Karpas-422 (cell line): ENCODE measurements at places on chromosomes 11 and 22.

DNA sequence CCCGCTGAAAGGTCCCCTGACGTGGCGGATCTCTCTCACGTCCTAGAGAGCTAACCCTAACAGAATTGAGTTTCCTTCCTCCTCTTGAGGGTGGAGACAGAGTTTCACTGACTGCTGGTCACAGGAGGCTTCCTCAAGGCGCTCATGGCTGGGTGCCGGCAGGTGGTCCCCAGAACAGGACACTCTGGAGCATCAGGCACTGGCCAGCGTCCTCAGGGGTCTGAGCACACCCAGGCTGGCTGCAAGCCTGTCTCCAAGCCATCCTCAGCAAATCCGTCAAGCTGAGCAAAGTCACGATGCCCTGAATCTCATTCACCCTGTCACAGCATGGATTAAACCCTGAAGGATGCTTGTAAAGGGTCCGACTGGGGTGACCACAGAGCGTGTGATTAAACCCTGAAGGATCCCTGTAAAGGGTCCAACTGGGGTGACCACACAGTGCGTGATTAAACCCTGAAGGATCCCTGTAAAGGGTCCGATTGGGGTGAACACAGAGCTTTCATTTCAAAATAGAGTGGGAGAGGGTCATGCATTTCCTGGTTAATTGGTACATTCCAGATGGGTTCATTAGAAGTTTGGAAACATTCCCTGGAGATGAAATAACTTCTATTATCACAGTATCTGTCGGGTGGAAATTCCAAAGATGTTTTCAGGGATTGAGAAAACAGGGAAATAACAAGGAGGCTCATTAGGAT, 473.0 kb downstream of the BRD1 start:
- DNase-seq, result peak; percentile 53

DNA sequence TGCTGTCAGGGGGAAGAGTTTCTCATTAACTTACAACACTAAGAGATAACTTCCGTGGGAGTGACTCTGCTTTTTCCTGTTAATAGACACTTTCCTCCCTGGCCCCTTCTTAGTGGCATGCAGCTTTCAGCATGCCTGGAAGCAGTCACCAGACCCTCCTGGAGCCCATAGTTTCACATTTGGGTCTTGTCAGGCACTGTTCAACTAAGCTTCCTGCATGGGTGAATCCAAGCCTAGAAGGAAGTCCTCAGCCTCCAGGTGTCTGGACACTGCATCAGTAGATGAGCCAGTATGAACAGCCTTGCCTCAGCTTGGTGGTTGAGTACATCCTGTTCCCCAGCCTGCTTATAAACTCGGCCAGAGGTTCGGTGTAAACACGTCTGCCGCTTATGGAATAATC, 68.1 kb downstream of the PPP6R3 start:
- no peak for DNase-seq

DNA sequence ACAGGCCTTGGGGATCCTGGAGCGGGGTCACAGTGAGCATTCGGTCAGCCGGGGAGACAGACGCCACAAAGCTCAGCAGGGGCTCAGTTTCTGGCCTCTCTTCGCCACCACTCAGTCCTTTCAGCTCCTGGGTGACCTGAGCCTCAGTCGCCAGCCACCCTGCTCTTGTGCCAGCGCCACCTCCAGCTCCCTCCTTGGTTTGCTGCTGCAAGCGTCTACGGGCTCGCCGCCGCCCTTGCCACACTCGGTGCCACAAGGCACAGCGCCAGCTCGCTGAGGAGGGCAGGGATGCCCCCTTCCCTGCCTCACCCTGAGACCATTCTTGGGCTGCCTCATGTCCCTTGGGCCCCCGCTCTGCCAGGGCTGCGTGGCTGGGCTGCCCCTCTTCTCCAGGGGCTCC, 1.5 kb upstream of the EEF1G start:
- DNase-seq, result no peak

DNA sequence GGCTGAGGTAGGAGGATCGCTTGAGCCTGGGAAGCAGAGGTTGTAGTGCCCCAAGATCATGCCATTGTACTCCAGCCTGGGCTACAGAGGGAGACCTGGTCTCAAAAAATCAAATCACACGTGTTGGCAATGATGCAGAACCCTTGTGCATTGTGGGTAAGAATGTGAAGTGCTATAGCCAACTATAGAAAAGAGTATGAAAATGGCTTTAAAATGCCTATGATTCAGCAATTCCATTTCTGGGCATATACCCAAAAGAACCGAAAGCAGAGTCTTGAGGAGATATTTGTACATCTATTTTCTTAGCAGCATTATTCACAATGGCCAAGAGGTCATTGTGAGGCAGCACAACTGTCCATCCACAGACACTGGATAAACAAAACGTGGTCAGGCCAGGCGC, 2.6 kb upstream of the FADS3 start:
- no peak for DNase-seq

DNA sequence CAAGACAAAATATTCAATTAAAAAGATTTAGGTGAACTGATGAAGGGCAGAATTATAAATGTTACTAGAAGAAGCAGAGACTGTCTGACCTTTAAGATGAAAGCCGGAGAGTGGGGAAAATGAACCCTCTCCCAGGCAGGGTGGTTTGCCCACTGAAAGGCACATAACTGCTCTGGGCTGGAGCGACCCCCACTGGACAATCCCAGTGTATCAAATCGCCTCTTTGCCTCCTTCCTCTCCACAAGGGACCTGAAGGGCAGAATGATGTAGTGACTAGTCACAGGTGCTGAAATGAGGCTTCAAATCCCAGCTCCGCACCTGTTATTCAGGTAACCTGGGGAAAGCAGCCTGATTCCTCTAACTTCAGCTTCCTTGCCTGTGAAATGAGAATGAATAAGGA, 69.0 kb downstream of the EFCAB6 start:
- peak; percentile 60 for DNase-seq

DNA sequence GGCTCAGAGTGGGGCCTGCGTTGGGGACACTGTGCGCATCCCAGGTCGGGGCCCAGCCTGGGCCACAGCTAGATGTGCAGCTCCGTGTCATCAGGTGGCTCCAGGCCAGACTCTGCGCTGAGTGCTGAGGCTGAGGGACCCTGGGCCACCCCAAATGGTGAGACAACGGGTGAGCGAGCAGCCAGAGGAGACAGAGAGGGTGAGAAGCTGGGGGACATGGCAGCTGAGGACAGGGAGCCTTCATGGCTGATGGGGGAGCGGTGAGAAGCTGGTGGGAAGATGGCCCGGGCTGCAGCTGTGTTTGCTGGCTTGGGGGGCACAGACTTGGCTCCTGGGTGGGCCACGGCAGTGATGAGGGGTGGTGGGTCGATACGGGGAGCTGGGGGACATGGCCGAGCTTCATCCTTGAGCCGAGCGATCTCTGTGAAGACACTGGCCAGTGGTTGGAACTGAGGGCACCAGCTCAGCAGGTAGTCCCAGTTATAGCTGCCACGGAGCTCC, 2.5 kb upstream of the TPP1 start:
- DNase-seq, result no peak

DNA sequence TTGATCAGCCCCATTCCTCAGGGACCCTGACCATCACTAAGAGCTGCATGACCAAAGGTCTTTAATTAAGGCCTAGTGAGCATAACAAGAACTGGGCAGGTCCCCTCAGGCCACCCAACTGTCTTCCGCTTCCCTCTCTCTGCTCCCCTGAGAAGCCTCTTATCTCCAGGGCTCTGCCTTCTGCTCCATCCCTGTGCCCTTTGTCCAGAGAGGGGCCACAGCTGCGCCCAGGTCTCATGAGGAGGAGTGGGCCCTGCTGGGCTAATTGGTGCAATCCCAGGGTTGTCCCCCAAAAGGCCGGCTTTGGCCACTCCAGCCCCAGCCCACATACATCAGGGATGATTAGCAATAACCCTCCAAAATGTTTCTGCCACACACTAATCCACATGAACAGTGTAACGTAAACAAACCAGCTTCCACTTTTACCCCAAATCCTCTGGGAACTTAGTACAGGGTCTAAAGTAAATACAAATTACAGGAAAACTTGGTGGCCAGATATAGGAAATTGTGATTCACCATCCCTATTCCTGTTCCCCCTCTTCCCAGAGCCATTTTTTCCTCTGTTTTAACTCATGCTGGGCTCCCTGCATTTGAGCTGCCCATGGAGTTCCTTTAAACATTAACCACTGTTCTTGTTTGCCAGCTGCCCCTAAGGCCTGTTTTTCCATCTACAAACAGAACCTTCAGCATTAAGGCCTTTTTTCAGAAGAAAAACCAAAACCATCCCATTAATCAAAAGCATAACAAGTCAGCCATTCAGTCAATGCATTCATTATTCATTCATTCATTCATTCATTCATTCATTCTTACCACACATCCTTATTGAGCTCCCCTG, 34.6 kb upstream of the CAVIN3 start:
- no peak for DNase-seq

DNA sequence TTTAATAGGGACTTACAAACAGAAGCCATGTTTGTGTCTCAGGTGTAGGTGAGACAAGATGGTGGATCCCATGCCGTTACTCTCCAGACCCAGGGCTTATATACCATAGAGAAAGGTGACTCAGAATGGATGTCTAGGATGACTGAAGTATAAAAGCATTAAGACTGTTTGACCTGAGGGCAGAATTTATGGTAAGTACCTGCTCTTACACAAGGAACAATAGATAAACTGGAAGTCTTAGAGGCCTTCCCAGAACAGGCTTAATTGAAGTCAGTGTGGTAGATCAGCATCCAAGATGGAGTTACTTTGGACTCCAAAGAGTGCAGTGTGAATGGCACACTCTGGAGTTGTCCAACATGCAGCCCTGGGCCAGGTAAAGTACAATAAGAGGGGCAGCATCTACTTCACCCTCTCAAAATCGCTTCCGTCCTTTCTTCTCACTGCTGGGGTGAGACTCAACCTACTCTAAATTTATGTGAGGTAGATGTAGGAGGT, 387.0 kb upstream of the DDI1 start:
- no peak for DNase-seq

- DNase-seq, result no peak
Measured at GRCh38 chr22:48102581-48102980, 1340.1 kb downstream of the TBC1D22A start.

DNA sequence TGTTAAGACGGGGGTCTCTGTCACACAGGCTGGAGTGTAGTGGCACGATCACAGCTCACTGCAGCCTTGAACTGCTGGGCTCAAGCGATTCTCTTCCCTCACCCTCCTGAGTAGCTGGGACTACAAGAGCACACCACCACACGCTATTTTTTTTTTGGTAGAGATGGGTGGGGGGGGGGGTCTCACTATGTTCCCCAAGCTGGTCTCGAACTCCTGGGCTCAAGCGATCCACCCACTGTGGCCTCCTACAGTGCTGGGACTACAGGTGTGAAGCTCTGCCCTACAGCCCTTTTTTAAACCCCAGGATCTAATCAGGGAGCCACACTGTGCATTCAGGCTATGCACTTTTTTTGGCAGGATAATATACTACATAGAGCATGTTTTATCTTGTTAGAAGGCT, 1.4 kb upstream of the DHCR7 start:
- no peak for DNase-seq

DNA sequence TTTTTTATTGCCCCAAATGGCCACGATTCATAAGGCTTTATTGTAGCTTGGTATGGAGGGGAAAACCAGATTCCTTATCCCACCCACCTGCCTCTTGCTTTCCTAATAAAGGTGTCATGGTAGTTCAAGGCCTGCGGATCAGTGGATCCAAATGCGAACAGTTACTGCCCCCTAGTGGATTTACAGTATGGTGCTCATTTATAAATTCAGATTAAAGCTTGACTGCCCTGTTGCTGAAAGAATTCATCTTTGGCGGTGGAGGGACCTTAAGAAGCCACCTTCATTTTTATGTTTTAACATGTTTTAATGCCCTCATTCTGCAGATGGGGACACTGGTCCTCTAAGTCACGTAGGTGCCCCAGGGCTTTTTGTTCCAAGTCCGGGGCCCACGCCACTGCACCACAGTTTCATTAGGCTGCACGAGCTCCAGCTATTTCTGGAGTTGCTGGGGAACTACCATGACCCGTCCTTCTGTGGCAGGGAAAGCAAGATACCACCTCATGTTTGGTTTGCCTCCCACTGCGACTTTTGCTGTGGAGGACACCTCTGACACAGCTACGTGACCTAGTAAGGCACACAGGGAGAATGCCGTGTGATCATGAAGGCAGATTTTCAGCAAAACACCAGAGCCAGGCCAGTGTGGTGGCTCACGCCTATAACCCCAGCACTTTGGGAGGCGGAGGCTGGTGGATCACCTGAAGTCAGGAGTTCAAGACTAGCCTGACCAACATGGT, 15.6 kb upstream of the INCENP start:
- peak; percentile 85 for DNase-seq

GRCh38 chr11:6745465-6746015, 26.2 kb downstream of the OR2AG2 start:
- DNase-seq, result no peak

GRCh38 chr11:87251560-87251959, 213.8 kb downstream of the TMEM135 start:
- DNase-seq, result no peak

GRCh38 chr11:123103326-123103980, 41.5 kb upstream of the HSPA8 start:
- peak; percentile 63 for DNase-seq

DNA sequence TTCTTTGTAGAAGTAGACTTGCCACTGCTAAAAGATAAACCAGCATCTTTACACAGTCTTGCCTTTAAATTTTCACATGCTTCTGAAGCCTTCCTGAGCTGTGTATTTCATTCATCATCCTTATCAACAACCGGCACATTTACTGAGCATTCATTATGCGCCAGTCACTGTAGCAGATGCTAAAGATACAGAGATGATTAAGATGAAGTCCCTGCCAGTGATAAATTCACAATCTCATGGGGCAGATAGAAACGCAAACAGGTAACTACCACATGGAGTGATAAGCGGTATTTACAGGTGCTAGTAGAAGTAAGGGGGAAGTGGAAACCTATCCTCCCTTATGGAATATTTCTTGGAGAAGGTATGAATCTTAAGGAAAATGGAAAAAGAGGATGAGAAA, 67.2 kb downstream of the PRCP start:
- no peak for DNase-seq

DNA sequence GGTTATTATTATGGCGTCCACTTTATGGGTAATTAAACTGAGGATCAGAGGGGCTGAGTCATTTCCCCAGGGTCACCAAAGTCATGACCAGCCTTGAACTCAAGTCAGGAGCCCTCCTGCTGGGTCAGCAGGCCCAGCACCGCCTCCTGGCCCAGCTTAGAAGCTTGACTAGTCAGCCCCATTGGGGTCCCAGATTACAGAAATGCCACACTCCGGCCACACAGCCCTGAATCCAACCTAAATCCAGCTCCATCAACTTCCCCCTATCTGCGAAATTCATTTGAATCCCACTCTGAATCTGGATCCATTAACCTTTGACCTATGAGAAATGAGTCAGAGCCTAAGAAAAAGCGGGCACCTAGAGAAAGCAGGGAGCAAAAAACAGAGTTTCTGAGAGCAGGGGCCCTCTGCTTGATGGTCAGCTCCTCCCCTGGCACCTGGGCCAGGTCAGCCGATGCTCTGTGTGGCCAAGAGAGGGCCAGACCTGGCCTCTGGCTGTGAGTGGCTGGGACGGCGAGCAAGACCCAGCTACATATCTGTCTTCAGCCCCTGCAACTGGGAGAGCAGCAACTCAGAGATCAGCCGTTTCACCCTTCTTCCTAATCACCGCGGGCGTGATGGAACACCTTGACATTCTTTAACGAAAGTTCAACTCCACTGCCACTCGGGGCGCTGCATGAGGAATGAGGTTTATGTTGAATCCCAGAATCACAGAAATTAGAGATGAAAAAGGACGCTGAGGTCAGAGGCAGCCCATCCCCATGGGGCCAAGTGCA, 196.1 kb downstream of the TRIM29 start:
- DNase-seq, result no peak

- DNase-seq, result peak; percentile 65
Measured at GRCh38 chr22:46087816-46088277, 62.5 kb upstream of the PPARA start.
